ENCODE measurements at places on chromosomes 12 and 14.

- DNase-seq, result no peak
These were observed 16.7 kb downstream of the TMEM132D start for GRCh38 chr12:129887101-129887500.

DNA sequence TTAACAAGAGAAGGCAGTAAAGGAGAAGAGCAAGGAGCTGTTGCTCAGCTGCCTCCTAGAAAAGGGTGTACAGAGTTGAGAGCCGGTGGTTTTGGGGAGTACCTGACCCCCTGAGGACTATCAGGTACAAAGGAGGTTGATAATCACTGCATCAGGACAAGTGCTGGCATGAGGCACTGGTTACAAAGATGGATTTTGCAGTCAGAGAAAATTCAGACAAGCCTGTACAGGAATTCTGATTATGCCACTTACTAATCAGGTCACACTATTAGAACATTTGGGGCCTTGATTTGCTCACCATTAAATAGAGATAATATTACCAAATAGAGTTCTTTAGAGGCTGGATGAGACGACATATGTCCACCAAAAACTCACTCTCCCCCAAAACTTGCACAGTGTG is 450.9 kb upstream of the TMPO start:
- DNase-seq, result no peak

- no peak for DNase-seq
These were observed 311.9 kb downstream of the AACS start for GRCh38 chr12:125377093-125377492.

DNA sequence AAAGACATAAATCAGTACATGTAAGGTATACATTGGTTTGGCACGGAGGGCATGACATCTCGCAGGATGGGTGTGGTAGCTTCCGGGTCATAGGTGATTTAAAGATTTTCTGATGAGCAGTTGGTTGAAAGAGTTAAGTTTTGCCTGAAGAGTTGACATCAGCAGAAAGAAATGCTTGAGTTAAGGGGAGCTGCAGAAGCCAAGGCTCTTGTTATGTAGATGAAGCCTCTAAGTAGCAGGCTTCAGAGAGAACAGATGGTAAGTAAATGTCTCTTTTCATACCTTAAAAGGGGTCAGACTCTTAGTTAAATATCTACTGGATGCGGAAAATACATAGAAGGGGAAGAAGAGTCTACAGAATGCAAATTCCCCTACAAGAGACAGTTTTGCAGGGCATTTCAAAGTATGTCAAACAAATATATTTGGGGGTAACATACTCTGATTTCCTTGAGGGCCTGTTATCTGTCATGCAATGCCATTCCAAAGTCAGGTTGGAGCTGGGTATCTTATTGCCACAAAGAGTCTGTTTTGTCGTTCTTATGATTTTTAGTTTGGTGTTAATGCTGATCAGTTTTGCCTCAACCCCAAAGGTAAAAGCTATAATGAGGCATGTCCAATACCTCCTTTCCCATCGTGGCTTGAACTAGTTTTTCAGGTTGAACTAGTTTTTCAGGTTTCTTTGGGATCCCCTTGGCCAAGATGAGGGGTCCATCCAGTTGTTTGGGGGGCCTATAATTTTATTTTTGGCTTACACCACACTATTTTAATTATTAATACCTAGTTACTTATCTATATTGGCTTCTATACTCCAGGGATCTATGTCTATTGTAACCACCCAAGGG is 67.0 kb downstream of the PTHLH start:
- no peak for DNase-seq

DNA sequence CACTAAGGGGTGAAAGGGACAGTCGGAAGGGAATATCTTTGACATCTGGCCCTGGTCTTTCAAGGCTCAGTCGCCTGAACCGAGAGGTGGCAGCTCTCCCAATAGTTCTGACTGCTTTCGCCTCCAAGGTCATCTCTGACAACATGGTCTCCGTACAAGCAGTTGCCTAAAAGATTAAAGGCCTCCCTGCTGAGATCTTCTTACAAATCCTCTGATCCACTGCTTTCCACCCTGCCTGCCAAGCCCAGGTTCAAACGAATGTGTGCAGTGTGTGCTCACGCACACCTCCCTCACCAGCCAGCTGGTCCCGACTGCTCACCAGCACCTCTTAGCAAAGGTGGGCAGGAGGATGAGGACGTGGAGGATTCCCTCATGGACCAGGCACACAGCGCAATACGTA is 10.4 kb downstream of the B4GALNT3 start:
- DNase-seq, result no peak

GRCh38 chr12:6069437-6070093 is 54.9 kb downstream of the VWF start:
- DNase-seq, result no peak

DNA sequence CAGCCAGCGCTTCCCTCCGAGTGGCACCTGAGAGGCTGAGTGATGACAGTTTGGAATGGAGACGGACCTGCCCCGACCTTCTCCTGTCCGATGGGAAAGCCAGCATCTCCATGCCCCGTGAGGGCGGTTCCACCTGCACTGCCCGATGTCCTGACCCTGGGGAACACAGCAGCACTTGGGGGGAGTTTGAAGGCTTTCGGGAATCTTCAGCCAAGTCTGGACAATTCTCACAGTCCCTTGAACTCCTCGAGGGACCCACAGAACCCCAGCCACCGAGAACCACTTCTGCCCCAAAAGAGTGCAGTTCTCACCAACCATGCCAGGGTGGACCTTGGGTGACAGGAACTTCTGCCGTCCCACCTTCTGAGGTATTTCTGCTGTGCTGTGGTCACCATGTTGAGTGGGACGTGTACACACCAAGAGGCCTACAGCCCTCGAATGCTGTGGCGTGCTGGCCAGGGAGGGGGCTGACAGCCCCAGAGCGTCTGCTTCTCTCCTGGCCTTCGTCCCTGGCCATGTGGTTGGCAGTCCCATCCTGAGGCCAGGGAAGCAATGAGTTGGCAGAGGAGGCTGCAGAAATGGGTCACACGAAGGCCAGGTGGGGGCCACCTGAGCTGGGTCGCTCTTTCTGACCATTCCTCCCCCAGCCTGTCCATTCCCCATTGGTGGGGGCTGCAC is 1.0 kb downstream of the CLBA1 start:
- no peak for DNase-seq

DNA sequence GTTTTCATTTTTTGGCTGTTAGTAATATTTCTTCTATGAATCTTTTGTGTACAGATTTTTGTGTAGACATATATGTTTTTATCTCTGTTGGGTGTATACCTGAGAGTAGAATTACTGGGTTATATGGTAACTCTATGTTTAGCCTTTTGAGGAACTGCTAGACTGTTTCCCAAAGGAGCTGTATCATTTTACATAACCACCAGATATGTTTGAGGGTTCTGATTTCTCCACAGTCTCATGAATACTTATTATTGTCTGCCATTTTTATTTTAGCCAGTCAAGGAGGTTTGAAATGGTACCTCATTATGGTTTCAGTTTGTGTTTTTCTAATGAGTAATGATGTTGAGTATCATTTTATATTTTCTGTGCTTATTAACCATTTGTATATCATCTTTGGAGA is 1.9 kb downstream of the PCNX4 start:
- DNase-seq, result no peak

- peak; percentile 59 for DNase-seq
These were observed 73.1 kb upstream of the GPR68 start for GRCh38 chr14:91317381-91318308.

- DNase-seq, result no peak
These were observed 520 bp downstream of the CSRP2 start for GRCh38 chr12:76878099-76878898.

DNA sequence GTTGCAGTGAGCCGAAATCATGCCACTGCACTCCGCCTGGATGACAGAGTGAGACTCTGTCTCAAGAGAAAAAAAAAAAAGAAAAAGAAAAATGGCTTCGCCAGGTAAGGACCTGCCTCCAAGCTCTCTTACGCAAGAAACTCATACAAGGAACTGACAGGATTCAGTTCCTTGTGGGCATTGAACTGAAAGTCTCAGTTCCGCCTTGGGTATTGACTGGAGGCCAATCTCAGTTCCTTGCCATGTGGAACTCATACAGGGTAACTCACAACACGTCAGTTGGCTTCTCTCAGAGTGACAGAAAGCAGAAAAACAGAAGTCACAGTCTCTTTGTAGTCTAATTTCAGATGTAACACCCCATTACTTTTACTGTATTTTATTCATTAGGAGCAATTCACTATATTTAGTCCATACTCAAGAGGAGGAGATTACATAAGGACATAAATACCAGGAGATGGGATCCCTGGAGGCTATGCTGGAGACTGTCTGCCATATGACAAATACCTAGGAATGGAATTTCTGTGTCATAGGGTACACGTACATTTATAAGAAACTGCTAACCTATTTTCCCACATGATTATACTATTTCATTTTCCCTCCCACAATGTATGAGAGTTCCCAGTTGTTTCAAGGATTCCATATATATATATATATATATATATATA is 11.4 kb upstream of the NOPCHAP1 start:
- DNase-seq, result no peak

GRCh38 chr12:108390495-108391203 is 51.5 kb upstream of the CMKLR1 start:
- no peak for DNase-seq

DNA sequence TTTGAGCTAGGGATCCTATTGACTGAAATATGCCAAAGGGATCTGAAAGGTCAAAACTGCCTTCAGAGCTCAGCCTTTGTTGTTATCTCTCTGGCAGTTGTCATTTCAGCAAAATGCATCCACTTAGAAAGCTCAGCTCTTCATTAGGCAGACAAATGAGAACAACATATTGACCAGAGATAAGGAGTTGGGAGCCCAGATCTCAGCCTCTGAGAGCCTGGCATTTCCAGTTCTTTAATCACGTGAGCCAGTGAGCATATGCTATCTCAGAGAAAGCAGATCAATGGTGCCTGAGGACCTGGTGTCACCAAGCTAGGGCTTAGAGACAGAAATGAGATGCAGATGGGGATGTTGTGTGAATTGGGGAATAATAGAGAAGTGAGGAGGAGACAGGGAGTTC is 101.1 kb downstream of the DAD1 start:
- DNase-seq, result no peak

DNA sequence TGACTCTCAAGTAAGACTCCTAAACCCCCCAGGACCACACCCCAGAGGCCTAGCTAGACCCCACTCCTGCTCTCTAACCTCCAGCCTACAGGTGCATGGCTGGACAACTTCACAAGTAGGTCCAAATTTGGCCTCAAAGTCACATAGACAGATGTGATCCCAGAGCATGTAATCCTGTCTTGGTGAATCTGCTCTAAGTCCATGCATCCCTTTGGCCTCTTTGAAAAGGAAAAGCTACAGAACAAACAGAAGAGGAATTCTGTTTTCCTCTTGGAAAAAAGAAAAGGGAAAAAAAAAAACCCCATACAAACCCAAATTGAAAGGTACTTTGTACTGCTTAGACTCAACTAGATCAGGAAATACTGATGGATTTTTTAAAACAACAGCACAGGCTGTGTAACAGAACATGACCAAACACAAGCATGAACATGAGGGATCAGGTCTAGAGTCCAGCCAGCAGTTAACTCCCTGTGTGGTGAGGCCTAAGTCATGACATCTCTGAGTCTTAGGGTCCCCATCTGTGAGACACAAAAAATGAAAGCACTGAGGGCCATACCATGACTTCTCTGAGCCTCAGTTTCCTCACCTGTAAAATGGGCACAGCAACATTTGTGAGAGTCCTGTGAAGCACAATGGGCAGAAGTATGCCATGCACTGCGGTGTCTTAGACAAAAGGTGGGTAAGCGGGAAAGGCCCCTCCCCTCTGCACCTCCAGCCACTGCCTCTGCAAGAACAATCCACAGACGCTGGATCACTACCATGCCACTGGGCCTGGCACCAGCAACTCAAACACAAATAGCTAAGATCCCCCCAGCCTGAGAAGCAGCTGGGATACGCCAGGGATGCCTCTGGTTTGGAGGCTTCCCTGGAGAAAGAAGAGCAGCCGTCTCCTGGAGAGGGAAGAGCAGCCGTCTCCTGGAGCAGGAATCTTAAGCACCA is 9.9 kb downstream of the PITPNM2 start:
- no peak for DNase-seq

DNA sequence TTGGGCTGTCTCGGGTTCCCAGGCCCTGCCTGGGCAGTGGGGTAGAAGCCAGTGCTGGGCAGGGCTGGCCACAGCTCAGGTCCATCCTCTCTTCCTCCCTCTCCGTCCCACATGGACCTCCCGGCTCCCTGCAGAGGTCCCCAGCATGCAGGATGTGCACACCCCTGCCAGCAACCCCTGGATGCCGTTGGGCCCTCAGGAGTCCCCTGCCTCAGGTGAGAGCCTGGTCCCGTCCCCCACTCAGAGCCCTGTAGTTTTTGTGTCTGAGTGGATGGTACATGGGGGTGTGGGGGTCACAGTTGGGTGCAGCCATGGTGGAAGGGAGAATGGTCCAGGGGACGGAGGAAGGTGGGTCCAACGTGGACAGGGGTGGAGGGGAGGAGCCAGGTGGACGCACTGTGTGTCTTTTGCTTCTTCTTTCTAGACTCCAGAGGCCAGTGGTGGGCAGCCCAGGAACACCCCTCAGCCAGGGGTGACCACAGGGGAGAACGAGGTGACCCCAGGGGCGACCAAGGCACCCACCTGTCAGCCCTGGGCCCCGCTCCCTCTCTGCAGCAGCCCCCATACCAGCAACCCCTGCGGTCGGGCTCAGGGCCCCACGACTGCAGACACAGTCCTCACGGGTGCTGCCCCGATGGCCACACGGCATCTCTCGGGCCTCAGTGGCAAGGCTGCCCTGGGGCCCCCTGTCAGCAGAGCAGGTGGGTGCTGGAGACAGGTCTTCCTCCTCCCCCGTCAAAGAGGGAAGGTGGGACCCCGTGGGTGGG is 21.7 kb downstream of the PAPLN start:
- no peak for DNase-seq

- no peak for DNase-seq
These were observed 64.9 kb upstream of the DICER1 start for GRCh38 chr14:95222151-95222631.

- no peak for DNase-seq
These were observed 691.8 kb downstream of the BCL11B start for GRCh38 chr14:98580131-98580678.

GRCh38 chr12:4240161-4240783 is 33.3 kb upstream of the CCND2 start:
- no peak for DNase-seq

DNA sequence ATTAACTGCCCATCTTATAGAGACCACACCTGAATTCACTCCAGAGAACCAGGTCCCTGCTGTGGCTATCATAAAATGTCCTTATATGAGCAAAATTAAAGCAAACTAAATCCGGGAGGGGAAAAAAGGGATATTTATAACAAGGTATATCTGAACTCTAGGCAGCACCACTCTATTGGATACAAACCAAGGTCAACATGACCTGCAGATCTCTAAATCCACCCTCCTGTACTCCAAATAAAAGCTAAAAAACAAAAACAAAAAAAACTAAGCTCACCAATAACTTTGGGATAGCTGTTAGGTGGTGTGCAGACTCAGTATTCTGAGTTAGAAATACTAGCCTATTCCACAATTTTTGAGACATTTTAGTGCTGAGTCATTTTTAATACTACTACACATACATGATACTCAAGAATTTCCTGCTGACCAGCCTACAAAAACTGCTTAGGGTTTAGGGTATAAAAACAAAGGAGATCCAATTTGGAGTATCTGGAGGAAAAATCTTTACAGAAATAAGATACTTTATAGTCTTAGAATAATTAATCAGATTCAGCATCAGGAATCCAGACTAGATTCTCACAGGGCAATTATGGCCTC is 46.6 kb upstream of the LTBP2 start:
- DNase-seq, result no peak
